Posterior vena cava (tissue), 2 donors: ENCODE measurements at places on chromosomes 12 and 14.
A peak's percentile ranks its signal among the peaks of the same experiment; 100 is the strongest.

GRCh38 chr14:70660967-70661893, 19.5 kb downstream of the TTC9 start:
- DNase-seq = no peak

- DNase-seq = no peak
Observed at GRCh38 chr12:81222846-81223592, 145.1 kb downstream of the ACSS3 start.

DNA sequence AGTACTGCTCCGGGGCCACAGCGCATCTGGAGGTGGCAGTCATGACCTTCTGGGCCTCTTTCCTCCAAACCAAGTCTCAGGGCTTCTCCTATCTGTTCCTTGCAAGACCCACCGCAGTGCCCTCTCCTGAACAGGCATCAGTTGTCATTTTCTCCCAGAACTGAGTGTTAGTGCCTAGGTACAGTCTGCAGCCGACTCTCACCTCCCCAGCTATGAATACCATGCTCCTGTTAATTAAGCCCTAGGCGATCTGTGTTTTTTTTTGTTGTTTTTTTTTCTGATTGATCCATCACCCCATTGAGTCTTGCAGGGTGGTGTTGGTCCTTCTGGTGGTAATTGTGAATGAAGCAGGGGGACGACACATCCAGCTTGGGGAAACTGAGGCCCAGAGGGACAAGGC, 47.5 kb upstream of the DLK1 start:
- DNase-seq = no peak

DNA sequence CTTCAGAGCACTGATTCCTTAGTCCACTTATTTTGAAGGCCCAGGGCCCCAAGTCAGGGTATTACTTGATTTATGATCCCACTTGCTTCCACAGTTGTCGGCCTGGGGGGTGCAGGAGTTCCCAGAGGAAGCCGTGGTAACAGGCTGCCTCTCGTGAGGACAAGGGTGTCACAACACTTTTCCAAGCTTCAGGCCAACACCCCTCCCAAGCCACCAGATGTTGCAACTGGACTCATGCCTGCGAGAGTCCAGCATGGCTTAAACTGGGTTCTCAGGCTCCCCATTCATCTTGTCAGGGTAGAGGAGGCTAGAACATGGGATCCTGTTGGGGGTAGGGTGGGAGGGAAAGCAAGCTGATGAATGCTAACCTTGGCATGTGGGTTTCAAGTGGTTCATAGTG, 56.1 kb downstream of the BMP4 start:
- DNase-seq = no peak

DNA sequence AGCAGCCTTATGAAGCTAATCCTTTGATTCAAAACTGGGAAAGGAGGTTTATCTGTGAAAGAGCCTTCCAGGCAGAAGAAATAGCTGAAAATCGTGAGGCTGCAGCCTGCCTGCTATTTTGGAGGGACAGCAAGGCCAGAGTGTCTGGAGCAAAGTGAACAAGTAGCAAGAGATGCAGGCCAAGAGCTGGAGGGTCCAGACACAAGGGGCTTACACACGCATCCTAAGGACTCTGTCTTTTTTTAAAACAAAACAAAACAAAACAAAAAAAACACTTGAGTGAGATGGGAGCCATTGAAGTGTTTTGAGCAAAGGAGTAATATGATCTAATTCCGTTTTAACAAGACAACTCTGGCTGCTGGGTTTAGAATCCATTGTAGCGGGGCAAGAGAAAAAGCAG, 76.4 kb upstream of the BCAT1 start:
- DNase-seq = no peak

GRCh38 chr12:12877153-12877768, 14.1 kb upstream of the GPRC5A start:
- no peak for DNase-seq

- DNase-seq = no peak
Observed at GRCh38 chr14:75022655-75023054, 19.9 kb downstream of the EIF2B2 start.

- DNase-seq = no peak
Observed at GRCh38 chr12:56749853-56750252, 2.3 kb downstream of the PRIM1 start.

DNA sequence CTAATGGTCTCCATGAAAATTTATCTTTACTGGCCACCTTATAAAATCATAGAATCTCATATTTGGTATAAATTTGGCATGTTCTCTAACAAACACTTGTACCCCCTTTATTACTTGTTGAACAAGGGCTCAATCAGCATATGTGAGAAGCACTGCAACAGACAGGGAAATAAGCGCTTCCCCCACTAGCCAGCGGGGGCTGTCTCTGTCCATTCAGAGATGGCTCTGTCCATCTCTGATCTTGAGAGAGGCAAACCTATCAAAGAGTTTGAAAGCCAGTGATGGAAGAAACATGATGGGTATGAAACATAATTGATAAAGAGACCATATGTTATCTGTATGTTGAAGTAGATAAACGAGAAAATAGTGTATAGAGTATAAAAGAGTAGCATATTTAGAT, 326.8 kb downstream of the PDZRN4 start:
- no peak for DNase-seq

GRCh38 chr12:77220586-77220985, 155.2 kb upstream of the E2F7 start:
- DNase-seq = no peak

GRCh38 chr14:57085801-57086200, 182.9 kb downstream of the EXOC5 start:
- DNase-seq = no peak

DNA sequence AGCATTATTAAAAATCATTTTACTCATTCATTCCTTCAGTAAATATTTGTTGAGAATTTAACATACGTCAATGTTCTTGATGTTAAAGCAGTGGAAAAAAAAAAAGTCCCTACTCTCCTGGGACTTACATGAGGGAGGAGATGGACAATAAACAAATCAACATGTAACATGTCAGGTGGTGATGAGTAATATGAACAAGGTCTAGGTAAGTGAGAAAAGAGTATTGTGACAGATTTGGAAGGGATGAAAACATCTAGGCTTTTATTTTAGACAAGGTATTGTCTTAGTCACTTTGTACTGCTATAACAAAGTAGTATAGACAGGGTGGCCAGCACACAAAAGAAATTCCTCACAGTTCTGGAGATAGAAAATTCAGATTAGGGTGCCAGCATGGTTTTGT, 167.2 kb downstream of the FSCB start:
- no peak for DNase-seq

DNA sequence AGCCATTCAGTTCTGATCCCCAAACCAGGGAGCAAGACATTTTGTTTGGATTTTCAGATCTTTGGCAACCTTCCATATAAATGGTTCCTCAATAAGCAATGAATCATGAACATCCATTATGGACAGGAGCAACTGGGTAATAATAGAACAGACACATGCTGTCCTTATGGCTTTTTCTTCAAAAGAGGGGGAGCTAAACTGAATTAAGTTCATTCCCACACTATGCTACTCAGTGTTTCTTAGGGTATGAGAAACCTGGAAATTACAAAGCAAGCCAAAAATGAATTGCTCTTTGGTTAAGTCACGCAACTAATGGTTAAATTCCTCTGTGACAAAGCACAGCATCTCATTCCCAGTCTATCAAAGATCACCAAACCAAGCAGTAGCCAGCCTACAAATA, 51.0 kb downstream of the PTGER2 start:
- DNase-seq = no peak

- no peak for DNase-seq
Observed at GRCh38 chr14:32011225-32011624, 65.9 kb upstream of the ARHGAP5 start.

- DNase-seq = no peak
Observed at GRCh38 chr12:48688836-48689235, 6.8 kb upstream of the KANSL2 start.

GRCh38 chr14:37602605-37603453, 7.4 kb downstream of the TTC6 start:
- DNase-seq = no peak

GRCh38 chr12:64147875-64148274, 74.2 kb downstream of the KICS2 start:
- DNase-seq = no peak

- peak; percentile 47 for DNase-seq
Observed at GRCh38 chr14:76125511-76125910, 26.2 kb upstream of the GPATCH2L start.

- DNase-seq = no peak
Observed at GRCh38 chr12:5796171-5796958, 148.7 kb downstream of the ANO2 start.

- peak; percentile 87 for DNase-seq
Observed at GRCh38 chr14:77133720-77134338, 7.8 kb downstream of the ZDHHC22 start.

GRCh38 chr12:52311285-52311648, 9.9 kb downstream of the KRT83 start:
- no peak for DNase-seq

DNA sequence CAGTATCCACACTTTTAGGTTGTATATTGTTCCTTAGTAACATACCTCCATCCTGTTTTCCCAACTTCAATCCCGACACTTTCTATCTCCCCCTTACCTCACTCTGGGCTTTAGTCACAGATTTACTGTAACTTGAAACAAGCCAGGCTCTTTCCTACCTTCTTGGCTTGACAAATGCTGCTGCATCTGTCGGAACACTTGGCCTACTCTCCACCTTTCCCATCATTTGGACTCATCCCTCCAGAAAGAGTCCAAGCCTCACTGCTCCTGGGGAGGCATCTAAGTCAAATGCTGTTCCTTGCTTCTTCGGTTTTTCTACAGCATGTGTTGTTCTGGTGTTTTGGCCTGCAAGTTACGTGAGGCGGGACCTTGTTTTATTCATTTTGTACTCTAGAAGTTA, 142.4 kb downstream of the DACT1 start:
- no peak for DNase-seq

DNA sequence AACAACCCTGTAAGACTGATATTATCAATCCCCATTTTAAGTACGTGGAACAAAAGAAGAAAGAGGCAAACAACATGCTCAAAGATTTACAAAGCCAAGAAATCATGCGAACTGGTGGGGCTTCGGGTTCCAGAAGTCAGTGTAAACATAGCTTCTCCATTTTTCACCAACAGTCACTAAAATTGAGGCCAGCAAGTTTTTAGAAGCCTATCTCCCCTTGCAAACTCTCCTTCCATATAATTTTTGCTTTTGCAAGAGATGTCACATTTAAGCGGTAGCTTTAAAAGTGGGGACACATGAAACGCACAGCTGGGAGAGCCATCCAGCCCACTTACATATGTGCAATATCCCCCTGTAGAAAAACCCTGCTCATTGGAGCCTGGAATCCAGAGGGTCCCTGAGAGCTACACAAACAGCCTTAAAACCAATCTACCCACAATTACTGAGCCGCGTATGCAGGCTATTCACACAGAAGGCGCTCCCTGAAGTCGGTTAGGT, 797 bp downstream of the SLC11A2 start:
- DNase-seq = no peak

DNA sequence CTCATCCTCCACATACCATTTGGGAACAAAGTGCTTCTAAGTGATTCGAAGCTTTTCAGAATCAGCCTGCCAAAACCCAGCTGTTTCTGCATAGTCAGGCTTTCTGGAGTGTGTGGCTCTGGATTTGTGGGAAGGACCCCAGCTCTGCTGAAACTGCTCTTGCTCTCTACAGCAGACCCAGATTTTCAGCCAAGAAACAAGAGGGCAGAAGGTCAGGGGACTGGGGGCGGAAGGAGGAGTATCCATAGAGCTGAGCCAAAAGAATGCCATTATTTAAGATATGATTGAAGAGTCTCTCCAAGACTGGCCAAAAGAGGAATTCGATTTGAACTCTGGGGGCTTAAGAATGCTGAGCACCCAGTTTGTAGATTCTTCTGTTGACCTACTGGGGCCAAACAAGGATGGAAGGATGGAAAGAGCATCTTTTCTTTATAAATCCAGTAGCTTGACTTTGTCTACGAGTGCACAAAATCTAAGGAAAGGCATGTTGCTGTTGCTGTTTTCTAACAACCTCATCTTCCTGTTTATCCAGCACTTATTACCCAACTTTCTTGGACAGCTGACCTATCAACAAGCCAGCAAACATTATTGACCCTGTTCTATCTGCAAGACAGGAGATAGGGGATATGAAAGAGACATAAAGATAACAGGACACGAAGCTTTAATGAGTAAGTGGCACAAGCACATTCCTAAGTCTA, 29.2 kb downstream of the FBLN5 start:
- DNase-seq = no peak

DNA sequence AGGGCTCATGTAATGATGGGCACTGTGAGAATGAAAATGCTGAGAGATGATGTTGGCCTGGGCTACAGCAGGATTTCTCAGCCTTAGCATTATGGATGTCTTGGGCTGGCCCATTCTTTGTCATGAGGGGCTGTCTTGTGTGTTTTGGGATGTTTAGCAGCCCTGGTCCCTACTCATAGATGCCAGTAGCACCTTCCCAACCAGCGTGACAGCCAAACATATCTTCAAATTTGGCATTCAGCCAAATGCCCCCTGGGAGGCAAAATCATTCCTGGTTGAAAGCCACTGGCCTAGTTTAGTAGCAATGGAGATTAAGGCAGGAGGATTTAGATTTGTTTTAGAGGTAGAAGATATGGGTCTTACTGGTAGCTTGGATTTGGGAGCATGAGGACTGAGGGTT, 26.6 kb downstream of the UBE3B start:
- no peak for DNase-seq

GRCh38 chr12:26091822-26092221, 33.0 kb downstream of the BHLHE41 start:
- DNase-seq = no peak

- DNase-seq = no peak
Observed at GRCh38 chr14:104152686-104153393, 14.5 kb downstream of the KIF26A start.

DNA sequence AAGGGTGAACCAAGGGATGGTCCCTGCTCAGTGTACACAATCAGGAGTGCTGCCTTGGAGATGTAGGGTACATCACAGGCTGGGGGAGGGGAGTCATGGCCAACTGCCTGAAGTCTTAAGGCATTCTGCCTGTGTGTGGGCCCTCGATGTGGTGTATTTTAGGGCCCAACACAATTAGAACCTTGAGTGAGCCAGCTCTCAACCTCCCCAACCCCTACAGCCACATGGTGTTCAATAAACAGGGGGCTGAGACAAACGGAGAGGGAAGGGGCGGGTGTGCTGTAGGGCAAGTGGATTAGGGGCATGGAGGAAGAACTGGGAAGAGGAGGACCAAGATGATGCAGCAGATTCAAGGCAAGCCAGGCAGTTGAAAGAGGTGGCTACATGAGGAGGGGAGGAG, 8.6 kb upstream of the CHD4 start:
- no peak for DNase-seq

DNA sequence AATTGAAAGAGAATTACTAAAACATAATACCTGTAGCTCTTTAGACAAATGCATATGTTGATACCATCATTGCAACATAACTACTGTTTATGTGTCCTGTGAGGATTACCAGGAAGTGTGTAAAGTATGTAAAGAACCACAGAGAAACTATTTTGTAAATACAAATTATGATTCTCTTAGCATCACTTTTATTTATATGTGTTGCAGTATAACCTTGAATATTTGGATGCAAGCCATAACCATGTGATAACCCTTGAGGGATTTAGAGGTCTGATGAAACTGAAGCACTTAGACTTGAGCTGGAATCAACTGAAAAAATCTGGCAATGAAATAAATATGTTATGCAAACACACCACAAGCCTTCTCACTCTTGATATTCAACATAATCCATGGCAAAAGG, 77.5 kb downstream of the LRRC9 start:
- DNase-seq = no peak
